ENCODE measurements at places on chromosomes 2 and 18. TPM values are rescaled to one million over a fixed set of nuclear protein-coding genes. Genes with fewer than 3 reads are reported as not detected.

DNA sequence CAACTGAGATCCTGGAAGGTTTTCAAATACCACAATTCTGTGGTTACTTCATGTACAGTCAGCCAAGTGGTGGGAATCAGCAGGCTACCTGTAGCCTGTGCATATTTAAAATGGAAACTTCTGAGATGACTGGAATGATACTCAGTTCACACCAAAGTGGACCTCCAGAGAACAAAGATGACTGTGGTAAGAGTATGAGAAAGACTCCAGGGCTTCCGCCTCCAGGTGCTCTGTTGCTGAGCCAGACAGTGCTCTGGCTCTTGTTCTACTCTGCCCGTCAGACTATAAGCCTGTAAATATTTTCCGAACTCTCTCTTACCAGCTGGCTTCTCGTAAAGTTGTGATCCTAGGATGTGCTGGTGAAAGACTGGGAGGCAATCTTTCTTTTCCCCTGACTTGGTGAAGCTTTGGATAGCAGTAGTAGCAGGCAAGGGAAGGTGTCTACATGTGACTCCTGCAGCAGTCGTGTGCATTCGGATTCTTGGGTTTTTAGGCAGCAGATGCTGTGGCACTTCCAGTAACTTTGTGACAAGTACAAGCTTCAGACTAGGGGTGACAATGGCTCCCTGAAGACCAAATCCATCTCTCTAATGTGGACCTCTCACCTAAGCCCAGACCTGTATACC lies 23.1 kb downstream of the ST3GAL5 start:
- no peak for DNase-seq

- no peak for DNase-seq
Observed at GRCh38 chr2:86025229-86025820, 80.4 kb downstream of the POLR1A start.

DNA sequence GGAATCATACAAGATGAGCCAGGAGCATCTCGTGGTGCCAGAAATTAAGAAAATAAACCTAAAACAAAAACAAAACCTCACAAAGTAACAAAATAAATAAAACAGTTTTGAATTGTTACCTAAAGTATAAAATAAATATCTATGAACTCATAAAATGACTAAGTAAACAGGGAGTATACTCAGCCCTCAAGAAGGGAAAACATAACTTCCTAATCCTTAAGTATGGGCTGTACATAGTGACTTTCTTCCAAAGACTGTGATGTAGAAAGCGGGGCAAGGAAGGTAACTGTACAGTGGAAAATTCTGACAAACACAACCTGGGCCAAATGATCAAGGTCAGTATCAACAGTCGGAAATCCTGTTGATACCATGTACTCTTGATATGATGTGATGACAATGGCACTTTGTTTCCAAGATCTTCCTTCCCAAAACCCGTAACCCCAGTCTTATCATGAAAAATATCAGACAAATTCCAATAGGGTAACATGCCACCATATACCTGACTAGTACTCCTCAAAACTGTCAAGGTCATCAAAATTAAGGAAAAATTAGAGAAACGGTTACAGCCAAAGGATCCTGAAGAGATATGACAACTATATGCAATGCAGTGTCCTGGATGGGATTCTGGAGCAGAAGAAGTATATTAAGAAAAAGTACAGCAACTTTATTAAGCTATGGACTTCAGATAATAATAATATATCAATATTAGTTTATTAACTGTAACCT lies 76.0 kb upstream of the XIRP2 start:
- DNase-seq: no peak

DNA sequence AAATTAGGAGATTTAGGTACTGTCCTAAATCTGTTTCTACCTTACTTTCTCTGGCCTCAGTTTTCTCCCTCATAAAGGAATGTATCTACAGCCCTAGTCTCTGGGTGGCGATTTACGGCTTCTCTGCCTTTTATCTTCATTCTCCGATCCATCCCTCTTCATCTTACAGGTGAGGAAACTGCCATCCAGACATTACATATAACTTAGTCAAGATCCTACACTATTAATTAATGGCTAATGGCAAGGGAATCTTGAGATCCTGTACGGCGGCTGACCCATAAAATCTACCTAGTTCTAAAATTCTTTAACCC lies 386 bp upstream of the YIPF4 start:
- DNase-seq: no peak

GRCh38 chr2:88051792-88052191 lies 3.8 kb downstream of the KRCC1 start:
- no peak for DNase-seq

The CABLES1 gene
- total RNA-seq: 4.7 TPM
